Stimulated activated CD4-positive, alpha-beta T cell treated with anti-CD3 and anti-CD28 coated beads, Interleukin-4, amount 100 ng/mL, for 48 hours (primary cell): ENCODE measurements at places on chromosomes 6 and 20.

DNA sequence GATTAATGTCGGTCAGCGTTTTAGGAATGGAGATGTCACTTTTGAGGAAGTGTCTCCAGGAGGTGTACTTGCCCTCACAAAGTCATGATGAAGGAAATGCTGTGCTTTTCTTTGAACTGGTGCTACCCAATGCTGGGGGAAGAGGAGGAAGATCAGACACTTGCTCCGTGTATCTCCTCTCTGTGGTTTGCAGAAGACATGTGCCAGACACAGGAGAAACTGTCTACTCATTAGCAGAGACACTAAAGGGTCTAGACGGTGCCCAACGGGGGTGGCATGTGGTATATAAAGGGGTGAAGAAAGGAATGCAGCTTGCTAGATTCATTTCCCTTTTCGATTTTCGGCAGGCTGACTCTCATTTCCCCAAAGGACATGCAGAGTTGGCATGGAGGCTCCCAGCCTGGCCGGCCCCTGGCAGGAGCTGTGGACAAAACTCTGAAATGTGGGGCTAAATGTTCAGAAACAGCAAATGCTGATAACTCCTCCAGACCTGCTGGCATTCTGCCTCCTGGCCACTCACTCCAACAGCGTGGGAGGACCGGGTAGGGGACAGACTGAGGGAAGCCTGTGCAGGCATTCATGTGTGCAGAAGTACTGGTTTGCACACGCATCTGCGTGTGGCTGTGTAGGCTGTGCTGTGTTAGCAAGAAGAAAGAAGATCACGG is 59.6 kb upstream of the QKI start:
- DNase-seq: no peak

DNA sequence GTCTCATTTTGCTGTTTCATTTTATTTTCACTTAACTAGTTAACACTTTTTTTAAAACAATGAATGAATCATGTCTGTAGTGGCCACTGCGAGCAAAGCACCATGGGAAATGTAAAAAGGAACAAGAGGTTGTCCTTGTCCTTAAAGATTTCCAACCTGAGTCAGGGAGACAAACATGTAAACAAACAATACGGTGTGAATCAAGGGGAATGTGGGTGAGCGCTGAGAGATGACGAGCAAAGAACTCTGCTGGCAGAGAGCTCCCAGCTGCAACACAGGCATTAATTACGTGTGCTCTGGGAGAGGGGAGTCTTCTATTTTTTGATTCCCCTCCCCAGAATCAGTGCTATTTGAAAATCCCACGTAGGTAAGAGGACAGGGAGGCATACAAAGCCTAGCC is 84.3 kb downstream of the ATXN1 start:
- DNase-seq: no peak

DNA sequence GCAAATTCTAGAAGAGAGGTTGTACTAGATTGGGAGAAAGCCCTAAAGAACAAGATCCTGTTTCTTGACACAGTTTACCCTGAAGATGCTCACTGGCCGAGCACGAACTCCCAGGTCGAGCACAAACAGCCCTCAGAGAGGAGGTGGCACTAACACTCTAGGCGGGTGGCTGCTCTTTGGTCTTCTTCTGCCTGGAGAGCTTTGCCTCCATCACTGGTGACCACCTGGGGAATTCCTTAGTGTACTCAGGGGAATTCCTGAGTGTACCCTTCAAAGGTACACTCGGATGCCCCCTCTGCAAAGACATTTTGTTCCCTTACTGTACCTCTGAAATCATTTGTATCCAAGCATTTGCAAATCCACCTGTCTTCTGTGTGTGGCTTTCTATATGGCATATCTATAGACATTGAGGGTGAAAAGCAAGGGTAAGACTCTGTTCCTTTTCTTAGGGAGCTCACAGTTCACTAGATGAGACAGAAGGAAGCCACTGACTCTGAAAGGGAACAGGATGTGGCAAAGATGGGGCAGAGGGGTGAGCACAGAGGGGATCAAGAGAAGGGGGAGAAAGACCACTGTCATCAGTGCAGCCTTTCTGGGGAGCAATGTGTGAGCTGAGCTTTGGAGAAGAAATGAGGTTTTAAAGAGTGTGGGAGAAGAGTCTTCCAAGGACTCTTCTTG is 169.8 kb upstream of the PROKR2 start:
- DNase-seq: no peak

DNA sequence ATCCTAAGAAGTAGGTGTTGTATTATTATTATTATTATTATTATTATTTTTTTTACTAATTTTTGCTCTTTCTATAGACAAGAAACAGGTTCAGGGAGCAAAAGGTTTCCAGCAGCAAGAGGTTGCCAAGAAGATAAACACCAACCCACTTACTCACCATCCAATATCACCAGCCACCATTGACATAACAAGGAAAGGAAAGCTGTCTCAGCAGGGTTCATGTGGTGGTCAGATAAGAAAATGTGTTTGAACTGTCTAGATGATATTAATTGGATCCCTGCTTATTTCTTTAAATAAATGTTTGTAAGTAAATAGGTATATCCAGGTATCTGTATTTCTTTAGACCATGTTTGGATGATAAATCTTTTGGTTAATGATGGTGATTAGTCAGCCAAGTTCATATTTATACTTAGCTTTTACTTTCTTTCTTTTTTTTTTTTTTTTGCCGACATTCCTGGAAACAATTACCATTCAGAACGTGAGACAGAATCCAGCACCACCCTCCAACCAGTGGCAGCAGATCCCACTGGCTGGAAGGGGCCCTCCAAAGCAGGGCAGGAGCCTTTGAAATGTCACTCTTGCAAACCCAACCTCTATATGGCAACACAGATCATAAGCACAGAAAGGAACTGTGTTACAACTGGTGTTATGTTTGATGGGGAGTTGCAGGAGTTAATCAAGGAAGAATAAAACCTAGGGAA is 139.2 kb upstream of the ECI2 start:
- DNase-seq: no peak

DNA sequence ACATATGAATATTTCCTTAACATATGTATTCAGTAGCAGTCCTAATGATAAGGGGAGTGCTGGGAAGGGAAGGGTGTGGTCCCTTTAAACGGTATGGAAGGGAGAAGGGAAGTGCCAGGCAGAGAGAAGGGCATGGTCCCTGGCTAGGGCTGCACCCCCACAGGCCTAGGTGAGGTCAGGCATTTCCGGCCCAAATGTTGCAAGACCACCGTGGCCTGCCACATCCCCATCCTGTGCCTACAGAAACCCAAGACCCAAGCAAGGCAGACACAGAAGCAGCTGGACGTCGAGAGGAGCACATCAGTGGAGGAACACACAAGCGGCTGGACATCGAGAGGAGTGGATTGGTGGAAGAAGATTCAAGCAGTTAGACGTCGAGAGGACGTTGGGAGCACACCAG is 5.9 kb downstream of the RRAGD start:
- DNase-seq: no peak

GRCh38 chr6:162625846-162626540 is 101.6 kb downstream of the PRKN start:
- no peak for DNase-seq

GRCh38 chr6:120230008-120230407 is 880.4 kb upstream of the MAN1A1 start:
- no peak for DNase-seq

DNA sequence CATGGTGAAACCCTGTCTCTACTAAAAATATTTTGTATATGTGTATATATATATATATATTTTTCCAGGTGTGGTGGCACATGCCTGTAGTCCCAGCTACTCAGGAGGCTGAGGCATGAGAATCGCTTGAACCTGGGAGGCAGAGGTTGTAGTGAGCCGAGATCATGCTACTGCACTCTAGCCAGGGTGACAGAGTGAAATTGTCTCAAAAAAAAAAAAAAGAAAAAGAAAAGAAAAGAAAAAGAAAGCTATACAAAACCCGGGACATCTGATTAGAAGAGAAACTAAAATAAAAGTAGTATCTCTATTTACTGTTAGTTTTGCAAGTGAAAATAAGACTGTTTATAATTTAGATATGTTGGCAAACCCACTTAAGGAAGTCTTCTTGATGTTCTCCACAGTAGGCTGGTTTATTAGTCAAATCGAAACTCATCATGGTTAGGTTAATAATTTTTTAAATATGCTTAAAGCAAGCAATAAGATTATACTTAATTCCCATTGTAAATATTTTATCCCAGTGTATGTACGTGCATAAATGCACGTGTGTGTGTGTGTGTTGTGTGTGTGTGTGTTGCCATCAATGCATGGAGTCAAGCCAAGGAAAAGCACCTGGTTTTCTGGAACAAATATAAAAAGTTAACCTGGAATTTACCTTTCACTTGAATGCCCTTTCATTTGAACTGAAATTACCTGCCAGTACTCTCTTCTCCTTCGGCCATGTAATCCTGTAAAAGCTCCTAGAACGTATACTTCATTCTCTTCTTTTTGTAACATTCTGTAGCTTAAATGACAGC is 7.1 kb downstream of the VNN2 start:
- no peak for DNase-seq

DNA sequence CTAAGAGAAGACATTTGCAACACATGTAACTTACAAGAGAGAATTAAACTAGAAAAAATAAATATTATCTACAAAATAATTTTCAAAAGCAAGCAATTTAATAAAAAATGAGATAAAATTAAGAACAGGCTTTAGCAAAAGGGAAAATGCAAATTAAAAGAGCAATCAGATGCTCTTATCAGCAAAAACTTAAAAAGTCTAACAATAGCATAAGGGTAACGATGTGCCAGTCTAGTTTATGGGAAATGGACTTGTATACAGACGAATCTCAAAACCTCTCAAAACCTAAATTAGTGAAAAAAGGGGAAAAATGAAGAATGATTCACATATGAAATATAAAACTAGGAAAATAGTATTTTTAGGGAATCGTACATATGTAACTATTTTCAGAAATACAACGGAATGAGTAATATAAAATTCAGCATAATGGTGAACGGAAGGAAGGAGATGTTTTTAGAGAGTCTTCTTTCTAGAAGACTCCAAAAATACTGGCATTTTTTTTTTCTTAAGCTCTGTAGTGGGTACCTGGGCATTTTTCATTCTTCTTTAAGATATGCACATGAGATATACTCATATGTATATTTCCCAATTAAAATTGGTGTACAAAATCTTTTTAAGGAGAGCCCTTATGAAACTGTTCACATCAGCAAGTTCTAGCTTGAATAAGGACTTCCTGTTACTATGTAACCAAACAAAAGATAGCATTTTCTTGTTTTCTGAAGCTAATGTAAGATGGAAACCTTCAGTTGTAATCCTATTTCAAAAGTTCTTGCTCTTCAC is 927 bp upstream of the MANEA start:
- no peak for DNase-seq

- no peak for DNase-seq
Measured at GRCh38 chr20:15977758-15978157, 595.5 kb downstream of the KIF16B start.

DNA sequence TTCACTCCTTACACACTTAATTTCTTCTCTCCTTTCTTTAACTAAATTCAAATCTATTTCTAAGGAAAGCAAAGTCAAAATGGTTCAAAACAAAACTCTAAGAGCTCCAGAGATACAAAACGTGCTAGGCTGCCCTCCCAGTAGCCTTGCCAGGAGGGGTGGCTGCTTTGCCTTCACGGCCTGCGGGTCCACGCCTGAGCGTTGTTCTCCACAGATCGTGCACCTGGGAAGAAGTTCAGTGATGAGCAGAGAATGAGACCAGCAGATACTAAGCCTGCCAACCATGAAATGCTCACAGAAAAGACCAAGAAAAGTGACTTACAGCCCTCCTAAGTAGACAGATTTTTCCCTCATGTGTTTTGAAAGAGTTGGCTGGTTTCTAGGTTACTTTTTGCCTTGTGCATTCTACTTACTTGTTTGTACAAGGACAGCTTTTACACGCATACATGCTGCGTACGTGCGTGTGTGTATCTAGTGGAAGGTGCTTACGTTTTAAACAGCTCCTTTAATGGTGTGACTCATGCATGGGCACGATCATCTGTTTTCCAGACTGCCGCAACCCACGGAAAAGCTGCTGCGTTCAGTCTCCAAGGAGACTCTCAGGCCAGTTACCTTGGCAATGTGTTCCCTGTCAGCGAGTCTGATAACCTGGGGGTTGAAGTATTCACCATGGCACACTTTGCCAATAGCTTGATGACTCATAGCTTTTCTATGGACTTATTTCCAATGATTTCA is 32.4 kb upstream of the PBOV1 start:
- DNase-seq: no peak

GRCh38 chr20:50335105-50335504 is 144.5 kb downstream of the CEBPB start:
- no peak for DNase-seq

DNA sequence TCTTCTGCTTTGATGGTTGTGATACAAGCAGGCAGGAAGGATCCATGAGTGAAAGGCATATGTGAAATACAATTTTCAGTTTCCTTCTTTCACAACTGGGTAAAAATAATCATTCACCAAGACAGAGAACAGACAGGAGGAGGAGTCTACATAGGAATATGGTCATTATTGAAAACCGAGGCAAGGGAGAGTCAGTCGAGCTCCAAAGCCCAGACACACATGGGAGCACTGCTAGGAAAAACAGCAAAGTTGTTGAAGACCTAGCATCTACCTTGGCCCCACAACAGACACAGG is 260.6 kb downstream of the ERMARD start:
- DNase-seq: no peak

DNA sequence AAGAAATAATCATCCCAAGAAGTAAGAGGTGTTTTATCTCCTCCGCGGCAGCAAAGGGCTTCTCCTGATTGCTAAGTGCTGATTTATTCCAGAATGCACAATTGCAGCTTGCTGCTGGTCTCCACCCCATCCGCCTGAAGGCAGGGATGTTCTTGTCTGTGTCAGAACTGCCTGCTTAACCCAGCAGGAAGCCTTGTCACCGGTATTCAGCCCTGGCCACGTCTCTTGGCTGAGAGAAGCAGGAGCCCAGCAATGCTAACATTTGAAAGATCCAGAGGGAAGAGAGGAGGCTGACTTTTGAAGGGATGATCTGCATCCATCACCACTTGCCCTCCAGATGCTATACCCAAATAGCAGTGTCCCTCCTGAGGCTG is 4.2 kb downstream of the SCML4 start:
- DNase-seq: no peak

- no peak for DNase-seq
Measured at GRCh38 chr6:162421004-162421403, 306.6 kb downstream of the PRKN start.

DNA sequence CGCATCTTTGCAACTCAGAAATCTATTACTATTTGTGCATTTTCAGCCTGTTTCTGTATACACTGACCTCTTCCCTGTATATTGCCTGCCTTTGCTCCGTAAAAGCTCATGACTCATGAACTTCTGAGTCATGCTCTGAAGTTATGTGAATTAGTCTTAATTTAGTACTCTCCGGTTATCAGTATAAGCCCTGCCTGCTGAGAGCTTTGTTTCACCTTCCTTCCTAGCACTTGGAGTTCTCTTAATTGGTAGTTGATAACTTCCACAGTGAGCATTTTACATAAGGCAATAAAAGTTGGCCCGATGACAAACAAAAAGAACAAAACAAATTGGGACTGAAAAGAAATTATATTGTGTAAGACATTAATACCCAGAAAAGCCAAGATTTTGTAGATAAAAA is 231.4 kb downstream of the GJA1 start:
- DNase-seq: no peak

- no peak for DNase-seq
Measured at GRCh38 chr6:34447910-34448309, 18.0 kb upstream of the PACSIN1 start.

GRCh38 chr20:17556837-17557674 is 12.8 kb upstream of the DSTN start:
- DNase-seq: no peak

- DNase-seq: no peak
Measured at GRCh38 chr6:107991772-107992550, 34.0 kb upstream of the SEC63 start.

- no peak for DNase-seq
Measured at GRCh38 chr6:3500262-3501014, 43.6 kb upstream of the SLC22A23 start.
